Esophagus squamous epithelium (tissue), 5 donors: ENCODE measurements at places on chromosomes 1 and 21. TPM values are rescaled to one million over a fixed set of nuclear protein-coding genes. Genes with fewer than 3 reads are reported as not detected.

DNA sequence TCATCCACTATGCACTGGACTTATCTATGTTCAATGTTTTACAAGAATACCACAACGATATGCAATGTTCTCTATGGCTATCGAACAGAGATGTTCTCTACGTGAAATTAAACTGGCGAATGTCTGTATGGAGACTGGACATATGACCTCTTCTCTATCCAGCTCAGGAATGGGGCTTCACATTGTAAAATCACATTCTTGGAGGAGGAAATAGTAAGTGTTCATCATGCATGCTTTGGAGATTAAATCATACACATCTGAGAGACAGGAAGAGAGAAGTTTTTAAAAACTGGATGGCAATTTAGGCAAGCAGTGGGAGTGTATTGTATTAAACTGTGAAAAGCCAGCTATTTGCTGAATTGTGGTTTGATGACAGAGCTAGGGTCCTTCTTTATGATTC lies 47.9 kb upstream of the RGL1 start:
- no peak for DNase-seq

GRCh38 chr1:173161510-173162221 lies 45.5 kb downstream of the TNFSF4 start:
- DNase-seq = no peak

GRCh38 chr1:34275150-34275549 lies 98.4 kb downstream of the C1orf94 start:
- no peak for DNase-seq

GRCh38 chr1:175250027-175250426 lies 57.5 kb upstream of the KIAA0040 start:
- DNase-seq = no peak

DNA sequence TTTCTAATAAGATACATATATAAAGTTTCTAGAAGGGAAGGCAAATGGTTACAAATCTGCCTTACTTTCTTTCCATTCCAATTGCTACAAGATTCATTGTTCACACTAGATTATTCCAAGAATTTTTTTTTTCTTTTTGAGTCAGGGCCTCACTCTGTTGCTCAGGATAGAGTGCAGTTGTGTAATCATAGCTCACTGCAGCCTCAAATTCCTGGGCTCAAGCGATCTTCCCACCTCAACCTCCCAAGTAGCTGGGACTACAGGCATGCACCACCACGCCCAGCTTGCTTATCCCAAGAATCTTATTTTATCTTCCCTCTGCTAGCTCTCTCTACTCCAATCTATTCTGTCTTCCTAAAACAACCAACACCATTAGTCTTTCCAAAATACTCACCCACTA lies 81.8 kb downstream of the KIAA0319L start:
- DNase-seq = no peak

DNA sequence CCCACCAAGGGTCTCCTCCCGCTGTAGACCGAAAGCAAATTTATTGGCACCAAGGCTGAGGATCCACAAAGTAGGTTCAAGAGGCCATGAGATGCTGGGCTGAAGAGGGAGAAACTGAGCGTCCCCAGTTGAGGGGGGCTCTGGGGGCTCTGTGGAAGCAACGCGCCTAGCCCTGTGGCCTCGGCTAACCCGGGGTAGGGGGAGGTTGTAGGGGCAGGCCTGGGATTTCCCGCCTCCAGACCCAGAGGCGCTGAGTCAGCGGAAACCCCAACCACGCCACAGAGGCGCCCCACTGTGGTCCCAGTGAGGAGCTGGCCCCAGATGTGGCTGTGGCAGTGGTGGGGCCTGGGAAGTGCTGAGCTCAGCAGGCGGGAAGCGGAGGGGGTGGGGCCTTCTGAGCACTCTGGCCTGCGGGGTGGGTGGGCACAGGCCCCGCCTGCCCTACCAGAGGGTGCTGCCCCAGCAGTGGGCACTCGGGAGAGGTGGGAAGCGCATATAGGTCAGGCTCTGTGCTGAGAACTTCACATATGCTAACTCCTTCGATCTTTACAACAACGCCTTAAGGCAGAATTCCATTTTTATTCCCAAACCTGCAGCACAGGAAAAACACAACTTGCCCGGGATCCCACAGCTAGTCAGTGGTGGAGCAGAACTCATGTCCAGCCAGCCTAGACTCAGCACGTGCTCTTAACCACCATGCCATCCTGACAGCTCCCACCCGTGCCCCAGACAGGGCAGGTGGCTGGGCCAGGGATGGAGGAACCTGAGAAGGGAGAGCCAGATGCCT lies 1.5 kb upstream of the COL16A1 start:
- no peak for DNase-seq

DNA sequence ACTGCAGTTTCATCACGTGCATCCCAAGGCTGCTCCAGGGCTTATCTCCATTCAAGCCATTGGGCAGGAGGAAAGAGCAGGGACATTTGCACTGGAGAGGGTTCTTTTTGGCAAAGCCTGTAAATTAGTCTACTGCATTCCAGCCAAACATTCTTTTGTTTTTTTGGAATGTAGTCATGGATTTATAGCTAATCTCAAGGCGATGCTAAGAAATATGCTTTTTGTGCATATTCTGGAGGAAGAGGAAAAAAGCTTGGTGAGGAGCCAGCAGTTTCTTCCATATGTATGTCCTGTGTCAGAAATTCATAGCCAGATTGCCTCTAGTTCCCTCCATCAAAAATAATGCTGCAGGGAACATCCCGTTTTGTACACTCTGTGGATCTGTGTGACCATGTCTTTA lies 221.4 kb downstream of the BACH1 start:
- no peak for DNase-seq

DNA sequence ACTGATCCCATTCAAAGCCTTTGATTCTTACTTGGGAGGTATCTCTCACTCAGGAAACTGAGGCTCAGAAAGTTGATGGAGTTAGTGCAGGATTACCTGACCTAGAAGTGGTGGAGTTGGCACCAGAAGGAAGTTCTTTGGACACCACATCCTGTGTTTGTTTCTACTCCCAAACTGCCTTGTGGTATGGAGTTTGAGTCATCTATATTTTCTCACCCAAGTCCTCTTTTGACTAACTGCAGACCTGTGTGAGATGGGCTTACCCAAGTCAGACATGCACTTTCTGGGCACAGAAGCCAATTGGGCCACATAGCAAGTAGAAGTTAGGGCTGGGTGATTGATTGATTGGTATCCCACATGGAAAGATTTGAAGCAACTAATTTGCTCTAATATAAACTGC lies 36.1 kb downstream of the FGGY start:
- DNase-seq = no peak

GRCh38 chr21:41770901-41771624 lies 4.2 kb upstream of the RIPK4 start:
- DNase-seq = no peak

- no peak for DNase-seq
Measured at GRCh38 chr1:74470936-74471335, 41.5 kb downstream of the LRRC53 start.

GRCh38 chr1:115138973-115139372 lies 49.7 kb upstream of the TSPAN2 start:
- DNase-seq = peak; percentile 16

- DNase-seq = no peak
Measured at GRCh38 chr21:28598214-28598613, 394.5 kb downstream of the LTN1 start.

DNA sequence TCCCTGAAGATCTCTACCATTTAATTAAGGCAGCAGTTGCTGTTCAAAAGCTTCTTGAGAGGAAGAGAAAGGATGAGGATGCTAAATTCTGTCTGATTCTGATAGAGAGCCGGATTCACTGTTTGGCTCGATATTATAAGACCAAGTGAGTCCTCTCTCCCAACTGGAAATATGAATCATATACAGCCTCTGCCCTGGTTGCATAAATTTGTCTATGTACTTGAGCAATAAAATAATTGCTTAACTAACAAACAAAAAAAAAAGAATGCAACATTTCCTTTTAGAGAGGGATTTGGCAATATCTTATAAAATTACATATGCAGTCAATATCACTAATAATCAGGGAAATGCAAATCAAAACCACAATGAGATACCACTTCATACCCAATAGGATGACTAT lies 26.8 kb downstream of the ALDH9A1 start:
- DNase-seq = no peak

DNA sequence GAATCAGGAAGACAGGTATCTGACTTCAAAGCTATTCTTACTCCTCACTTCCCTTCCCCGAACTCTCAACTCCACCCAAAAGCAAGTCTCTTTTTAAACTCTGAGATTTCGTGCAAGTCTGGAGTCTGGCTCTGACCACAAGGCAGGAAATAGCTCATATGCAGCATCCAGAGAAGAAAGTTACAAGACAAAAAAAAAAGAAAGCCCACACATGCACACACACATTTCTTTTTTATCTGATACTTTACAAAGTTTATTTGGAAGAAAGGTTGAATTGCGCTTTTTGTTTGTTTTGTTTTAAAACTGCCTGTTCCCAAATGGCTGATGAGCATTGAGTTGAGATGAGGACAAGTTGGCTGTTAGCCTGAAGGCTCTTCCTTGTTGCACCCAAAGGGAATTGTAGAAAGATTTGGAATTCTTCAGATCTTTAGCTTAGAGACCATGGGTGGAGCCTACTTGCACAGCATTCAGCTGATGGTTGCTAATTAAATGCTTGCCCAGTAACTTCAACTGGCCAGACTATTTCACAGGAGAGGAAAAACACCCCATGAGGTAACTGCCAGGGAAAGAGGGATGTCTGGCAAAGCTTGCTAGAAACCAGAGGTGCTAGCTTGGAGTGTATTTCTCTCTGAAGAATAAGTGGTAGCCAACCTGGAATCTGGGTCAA lies 490.3 kb downstream of the TTLL7 start:
- no peak for DNase-seq

GRCh38 chr21:28261298-28261697 lies 731.4 kb downstream of the LTN1 start:
- no peak for DNase-seq

- no peak for DNase-seq
Measured at GRCh38 chr1:57019236-57019839, 53.5 kb upstream of the C8B start.

- peak; percentile 1 for DNase-seq
Measured at GRCh38 chr21:28516991-28517592, 475.6 kb downstream of the LTN1 start.

- no peak for DNase-seq
Measured at GRCh38 chr1:153540394-153541361, at the start of gene S100A5. S100A5 (minus strand) TSS chr1:153540934; CDS start chr1:153540191, 743 bp downstream.

IL22RA1 gene
- 6.4 TPM for total RNA-seq

PGLYRP4 gene
- total RNA-seq = 4.2 TPM

AGT gene
- 0.95 TPM for total RNA-seq

FPGT gene
- 9.6 TPM for total RNA-seq

ITLN2 gene
- total RNA-seq = not detected

OR2T35 gene
- total RNA-seq = not detected

CFAP57 gene
- not detected for total RNA-seq

CFAP141 gene
- total RNA-seq = not detected

EMC1 gene
- 18.7 TPM for total RNA-seq

NBPF8 gene
- 4.6 TPM for total RNA-seq
